Fibroblast of skin of left quadriceps (primary cell): ENCODE measurements at places on chromosomes 7 and 10.

- no peak for DNase-seq
Measured at GRCh38 chr10:90288391-90288933, 569.4 kb downstream of the HTR7 start.

DNA sequence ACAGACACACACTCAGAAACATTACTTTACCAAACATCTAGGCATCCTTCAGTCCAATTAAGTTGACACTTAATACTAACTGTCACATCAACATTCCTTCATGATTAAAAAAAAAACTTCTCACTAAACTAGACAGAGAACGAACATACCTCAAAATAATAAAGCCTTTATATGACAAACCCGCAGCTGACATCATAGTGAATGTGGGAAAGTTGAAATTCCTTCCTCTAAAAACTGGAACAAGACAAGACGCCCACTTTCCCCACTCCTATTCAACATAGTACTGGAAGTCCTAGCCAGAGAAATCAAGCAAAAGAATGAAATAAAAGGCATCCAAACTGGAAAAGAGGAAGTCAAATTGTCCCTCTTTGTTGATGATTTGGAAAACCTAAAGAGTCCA, 96.9 kb upstream of the PPP1R9A start:
- DNase-seq: no peak

DNA sequence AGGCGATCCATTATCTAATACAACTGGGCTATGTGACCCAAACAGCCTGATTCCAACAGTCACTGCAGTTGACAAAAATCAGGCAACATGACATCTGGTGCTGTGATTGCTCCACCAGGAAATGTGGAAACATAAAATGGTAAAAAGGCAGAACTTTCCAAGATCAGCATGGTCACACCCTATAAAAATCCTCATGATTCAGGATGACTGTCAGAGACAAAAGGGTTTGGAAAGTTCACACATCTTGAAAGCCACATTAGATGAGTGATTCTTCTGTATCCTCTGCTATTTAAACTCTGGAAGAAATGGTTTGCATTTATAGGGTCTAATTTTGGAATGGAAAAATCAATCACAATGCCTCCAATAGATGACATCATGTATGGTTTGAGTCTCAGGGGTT, 662.6 kb upstream of the IGFBP3 start:
- DNase-seq: peak; percentile 42

GRCh38 chr7:44284881-44285541, 40.4 kb downstream of the CAMK2B start:
- no peak for DNase-seq

DNA sequence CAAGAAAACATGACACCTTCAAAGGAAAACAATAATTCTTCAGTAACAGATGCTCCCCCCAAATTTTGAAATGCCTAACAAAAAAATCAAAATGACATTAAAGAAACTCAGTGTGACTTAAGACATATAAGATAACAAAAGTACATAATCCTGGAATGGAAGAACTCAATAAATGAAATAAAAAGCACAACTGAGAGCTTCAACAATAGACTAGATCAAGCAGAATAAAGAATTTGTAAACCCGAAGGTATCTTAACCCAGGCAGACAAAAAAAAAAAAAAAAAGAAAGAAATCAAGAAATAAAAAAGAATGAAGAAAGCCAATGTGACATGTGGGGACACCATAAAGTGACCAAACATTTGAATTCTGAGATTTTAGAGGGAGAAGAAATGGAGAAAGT, 27.7 kb upstream of the LRRD1 start:
- no peak for DNase-seq
